ENCODE measurements at places on chromosomes 6 and 20.

DNA sequence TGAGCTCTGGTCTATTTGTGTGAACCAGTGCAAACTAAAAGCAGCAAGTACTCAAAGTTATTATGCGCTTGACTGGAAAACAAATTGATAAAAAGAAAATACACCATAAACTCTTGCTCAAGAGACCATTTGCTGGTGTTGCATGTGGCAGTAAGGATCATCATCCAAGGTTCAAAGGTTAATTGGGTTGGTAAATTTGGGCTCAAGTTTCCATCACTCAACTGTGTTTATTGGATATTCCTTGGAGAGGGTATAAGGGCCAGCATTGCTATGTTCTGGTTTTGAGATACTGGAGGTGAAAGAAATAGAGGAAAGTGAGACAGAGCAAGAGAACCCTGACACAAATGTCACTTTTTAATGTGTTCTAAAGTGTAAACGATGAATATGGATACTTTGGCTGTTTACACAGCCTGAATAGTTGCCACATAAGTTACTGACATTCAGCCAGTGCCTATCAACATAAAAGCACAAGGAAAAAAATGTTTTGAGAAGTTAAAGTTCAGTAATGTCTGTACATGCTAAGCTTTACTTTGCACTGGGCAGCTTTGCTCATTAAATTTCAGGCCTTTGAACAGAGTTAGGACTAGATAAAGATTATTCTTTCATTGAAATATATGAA is 736.1 kb downstream of the HDGFL1 start:
- DNase-seq, result no peak

DNA sequence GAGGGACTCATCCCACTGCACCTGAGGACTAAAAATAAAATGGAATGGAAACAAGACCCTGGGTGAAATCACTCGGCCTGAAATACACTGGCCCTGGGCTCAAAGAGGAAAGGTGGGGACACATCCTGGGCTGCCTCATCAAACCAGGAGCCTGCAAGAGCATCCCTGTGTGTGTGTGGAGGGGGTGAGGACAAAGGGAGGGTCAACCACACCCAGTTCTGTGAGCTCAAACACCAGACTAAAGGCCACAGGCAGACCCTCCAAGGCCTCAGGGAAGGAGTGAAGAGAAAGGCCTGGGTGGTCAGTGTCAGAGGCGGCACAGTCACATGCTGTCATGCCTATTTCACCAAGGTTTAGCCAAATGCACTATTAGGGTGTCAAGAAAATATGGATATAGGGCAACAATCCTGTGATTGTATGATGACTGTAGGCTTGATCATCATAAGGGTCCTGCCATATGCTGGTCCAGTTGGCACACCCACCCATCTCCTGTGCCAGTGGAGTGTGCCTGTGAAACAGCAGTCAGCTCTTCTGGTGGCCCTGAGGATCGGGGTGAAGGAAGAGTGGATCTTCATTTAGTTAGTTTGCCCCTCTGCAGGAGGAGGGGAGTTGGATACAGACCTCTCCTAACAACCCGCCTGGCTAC is 28.9 kb downstream of the SRSF3 start:
- DNase-seq, result no peak

DNA sequence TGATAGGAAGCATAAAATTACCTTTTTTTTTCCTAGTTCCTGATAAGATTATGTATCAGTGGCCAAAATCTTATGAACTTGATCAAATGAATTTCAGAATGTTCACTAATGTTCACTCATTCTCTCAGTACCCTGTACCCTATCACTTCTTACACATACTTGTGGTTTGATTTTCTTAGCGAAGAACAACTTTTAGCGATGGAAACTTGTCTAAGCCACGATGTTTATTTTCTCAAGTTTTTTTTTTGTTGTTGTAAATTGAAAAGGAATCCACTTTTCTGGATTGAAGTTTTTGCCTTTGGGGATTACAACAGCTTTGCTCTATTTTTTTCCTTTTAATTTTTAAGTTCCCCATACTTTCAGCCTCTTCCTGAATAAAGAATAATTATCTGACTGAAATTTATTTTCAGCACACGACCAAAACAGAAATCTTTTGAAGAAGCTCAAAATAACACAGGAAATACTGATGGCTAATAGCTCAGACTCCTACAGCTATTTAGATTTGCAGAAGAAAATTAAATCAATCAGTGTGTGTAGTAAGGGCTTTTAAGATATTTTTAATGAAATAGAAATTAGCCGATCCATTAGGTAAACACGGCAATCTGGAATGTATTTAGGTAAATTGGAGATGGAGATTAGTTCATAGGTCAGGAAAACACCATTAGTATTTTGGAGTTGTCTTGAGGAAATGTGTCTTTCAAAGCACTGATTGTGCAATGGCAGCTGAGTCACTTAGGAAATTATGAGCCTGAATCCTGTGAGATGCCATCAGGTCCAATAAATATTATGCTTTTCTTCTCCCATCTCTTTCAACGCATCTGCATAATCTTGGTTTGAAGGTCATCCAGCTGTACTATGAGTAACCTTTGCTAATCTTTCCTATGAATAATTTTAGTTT is 217.5 kb downstream of the GJA1 start:
- no peak for DNase-seq

GRCh38 chr6:22294301-22294700 is 2.5 kb downstream of the PRL start:
- no peak for DNase-seq

GRCh38 chr6:158002951-158003853 is 21.5 kb downstream of the SYNJ2 start:
- DNase-seq, result no peak

- DNase-seq, result no peak
Observed at GRCh38 chr6:146106532-146106931, 77.7 kb downstream of the GRM1 start.

DNA sequence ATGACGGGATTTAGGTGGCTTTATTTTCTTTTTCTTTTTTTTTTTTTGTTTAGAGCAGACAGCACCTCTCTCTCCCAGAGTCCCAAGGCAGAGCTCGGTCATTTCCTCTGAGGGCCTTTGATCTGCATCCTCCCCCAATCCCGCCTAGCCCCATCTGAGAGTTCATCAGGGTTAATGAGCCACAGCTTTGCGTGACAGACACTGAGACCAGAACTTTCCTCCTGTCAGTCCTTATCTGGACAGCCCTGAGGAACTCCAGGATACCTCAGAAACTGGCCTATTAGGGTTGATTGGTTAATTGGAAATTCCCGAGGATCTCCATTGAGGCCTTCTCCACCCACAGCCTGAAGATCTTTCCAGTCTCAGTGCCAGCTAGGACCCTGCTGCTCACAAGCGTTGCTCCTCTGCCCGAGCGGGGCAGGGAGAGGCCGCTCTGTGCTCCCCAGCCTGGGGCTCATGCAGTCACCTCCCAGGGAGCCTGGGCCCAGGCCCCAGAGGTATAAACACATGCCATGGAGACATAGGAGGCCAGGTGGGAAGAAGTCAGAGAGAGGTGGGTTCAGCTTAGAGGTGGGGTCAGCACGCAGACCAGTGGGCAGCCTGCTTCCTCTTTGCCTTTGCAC is 1.4 kb upstream of the LRRN4 start:
- no peak for DNase-seq

GRCh38 chr6:40039042-40039441 is 104.8 kb upstream of the MOCS1 start:
- no peak for DNase-seq

DNA sequence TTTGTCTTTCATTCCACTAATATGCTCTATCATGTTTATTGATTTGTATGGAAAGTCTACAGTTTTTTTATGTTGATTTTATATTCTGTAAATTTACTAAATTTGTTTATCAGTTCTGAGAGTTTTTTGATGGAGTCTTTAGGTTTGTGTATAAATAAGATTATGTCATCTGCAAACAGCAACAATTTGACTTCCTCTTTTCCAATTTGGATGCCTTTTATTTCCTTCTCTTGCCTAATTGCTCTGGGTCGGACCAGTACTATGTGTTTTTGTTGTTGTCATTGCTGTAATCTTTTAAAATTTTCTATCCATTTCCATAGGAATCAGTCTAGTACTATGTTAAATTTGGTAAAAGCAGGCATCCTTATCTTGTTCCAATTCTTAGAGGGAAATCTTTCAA is 31.5 kb upstream of the POLR1H start:
- no peak for DNase-seq

- DNase-seq, result no peak
Observed at GRCh38 chr20:9627219-9627618, 112.8 kb downstream of the LAMP5 start.

All from stimulated activated CD4-positive, alpha-beta T cell treated with anti-CD3 and anti-CD28 coated beads, Interleukin-2, amount 100 ng/mL, for 4 hours (primary cell).